Mucosa of gallbladder (tissue), 1 donor: ENCODE measurements at places on chromosomes 16 and 17.

GRCh38 chr17:51261024-51261963 lies 948 bp downstream of the UTP18 start:
- DNase-seq, result peak; percentile 47

- no peak for DNase-seq
Observed at GRCh38 chr16:88387180-88387765, 4.5 kb downstream of the ZNF469 start.

- DNase-seq, result no peak
Observed at GRCh38 chr16:53950677-53951076, 246.7 kb downstream of the FTO start.

GRCh38 chr16:48885471-48885870 lies 275.5 kb upstream of the N4BP1 start:
- DNase-seq, result no peak

DNA sequence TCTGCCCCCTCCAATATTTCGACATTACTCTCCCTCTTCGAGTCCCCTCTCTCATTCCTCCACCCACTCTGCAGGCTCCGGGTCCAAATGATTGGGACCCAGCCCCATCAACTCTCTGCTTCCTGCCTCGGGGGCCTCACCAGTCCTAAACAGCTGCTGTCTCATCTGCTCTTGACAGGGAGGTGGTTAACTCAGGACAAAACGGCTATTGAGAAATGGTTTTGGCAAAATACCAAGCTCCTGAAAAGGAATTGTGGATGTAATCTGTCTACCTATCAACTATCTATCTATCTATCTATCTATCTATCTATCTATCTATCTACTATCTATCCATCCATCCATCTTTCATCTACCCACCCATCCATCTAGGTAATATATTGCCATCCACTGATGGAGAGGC lies 2.2 kb downstream of the CD300H start:
- no peak for DNase-seq

DNA sequence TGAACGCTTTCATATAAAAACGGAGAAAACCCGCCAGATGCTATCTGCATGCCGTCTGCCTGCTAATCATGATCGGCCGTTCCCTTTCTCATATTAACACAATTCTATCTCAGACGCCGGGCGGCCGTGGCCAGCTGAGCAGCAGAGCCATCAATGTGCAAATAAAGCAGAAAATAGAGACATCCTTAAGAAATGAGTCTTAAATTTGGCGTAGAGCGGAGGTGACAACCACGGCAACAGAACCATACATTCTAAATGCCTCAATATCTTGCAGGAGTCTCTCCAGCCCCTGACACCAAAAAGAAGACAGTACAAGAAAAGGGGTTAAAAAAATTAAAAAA lies 2.7 kb upstream of the IRX5 start:
- no peak for DNase-seq

DNA sequence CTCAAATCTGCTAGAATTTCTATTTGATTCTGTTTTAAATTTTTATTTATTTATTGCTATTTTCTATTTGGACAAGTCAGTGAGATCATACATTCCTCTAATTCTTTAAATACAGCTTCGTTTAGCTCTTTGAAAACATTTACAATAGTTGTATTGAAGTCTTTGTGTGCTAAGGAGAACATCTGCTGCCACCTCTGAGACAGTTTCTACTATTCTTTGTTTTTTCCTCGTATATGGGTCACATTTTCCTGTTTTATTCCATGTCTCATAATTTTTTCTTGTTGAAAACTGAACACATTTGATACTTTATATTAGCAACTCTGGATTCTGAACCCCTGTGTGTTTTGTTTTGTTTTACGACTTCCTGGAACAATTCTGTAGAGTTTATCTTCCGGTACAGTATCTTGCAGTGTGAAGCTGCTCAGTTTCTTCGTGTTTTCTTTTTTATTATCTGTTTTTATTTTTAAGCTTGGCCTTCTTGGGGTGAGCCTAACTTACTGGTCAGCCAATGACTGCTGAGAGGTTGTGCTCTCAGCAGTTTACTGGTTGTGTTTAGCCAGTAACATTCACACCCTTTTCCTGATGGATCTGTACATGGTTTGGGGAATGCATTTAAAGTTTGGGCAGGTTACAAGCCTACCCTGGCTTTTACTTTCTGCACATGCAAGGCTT lies 99.0 kb downstream of the CA4 start:
- no peak for DNase-seq

DNA sequence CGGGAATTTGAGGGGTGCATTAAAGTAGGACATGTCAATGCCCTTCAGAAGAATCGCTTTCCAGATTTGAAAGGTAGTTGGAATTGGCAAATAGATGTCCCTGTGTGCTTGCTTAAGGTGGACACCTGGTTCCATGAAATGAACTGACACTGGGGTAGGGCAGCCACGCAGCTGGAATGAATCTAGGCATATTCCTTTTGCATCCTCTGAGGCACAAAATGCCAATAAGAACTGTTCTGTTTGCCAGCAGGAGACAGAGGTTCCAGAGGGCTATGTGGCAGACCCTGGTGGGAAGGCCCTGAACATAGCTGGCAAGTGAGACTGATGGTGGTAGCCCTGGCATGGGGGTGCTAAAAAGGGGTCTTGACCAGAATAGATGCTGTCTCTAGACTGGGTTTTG lies 61.5 kb downstream of the SLC6A2 start:
- DNase-seq, result no peak

- DNase-seq, result no peak
Observed at GRCh38 chr17:49132699-49133364, at the start of gene B4GALNT2. Gene B4GALNT2, plus strand, starts transcription at chr17:49132769. Its CDS starts 24 bp downstream, at chr17:49132793.

- DNase-seq, result no peak
Observed at GRCh38 chr16:1550069-1550468, 16.6 kb downstream of the TMEM204 start.

GRCh38 chr16:88686062-88686438 lies 257 bp downstream of the SNAI3 start:
- no peak for DNase-seq

DNA sequence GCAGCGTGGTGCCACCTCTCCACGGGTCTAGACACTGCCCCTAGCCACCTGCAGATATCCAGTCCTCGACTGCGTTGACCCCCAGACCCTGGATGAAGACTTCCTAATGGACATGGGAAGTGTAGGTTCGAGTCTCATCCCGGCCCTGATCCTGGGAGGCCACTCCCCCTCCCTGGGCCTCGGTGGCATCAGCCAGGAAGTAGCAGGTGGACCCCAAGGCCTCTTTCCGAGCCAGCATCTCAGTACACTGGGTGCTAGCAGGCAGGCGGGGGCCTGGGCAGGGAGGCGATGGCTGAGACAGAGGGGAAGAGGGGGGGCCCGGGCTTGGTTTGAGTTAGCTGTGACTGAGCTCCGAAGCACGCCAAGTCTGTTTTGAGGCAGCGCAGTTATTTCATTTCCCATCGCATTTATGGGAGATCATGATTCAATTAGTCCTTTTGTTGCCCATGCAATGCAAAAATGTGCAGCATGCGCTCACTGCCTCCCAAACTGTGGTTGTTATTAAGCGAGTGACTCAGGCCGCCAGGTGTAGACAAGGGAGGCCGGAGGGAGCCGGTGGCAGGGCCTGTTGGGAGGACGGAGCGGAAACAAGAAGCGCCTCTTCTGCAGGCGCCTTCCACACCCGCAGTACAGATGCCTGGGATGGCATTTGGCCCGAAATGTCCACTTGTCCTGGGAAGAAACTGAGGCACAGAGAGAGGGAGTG lies 25.3 kb upstream of the ZNF469 start:
- DNase-seq, result no peak

DNA sequence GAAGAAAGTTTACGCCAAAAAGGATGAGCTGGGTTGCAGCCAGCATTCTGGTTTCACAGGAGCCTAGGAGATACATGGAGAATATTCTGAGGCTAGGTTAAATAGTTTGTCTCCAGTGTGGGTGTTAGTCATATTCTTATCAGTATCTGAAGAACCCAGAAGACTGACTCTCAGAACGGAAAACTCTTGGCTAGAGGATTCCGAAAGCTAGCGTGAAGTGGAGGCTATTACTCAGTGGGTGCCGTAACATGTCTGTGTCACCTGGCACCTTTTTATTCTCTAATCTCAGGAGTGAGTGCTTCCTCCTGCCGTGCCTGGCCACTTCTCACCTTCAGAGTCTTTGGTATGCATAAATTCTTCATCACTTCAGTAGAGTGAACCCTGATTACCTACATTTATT lies 199.5 kb downstream of the WWOX start:
- no peak for DNase-seq

- DNase-seq, result peak; percentile 67
Observed at GRCh38 chr17:57938061-57938502, 17.1 kb downstream of the CUEDC1 start.

DNA sequence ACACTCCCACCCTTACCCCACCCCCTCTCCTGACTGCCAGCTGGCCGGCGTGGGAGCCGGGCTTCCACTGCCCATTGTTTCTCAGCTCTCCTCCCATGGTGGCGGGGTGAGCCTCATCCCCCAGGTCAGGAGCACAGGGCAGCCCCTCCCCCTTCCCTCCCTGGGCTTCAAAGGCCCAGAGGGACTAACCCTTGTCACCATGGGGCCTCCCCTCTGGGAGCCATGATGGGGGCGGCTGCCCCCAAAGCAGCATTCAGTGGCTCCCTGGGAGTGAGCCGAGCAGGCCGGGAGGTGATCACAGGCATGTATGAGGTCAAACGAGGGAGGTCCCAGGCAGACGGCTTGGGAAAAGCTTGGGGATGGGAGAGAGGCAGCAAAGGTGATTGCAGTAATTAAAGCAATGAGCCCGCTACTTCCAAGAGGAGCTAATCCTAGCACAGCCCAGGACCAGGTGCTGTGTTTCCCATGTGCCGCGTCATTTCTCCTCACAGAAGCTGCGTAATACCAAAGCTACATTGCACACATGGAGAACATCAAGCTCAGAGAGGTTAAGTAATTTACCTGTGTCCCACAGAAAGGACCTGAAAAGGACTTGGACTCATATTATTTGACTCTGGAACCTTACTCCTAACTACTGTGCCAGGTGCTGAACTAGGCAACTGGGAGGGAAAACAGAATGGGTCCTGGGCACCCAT lies 24.5 kb downstream of the CDK5RAP3 start:
- DNase-seq, result no peak

- no peak for DNase-seq
Observed at GRCh38 chr16:73315645-73316044, 267.7 kb upstream of the ZFHX3 start.

GRCh38 chr17:61261001-61261637 lies 138.5 kb upstream of the TBX2 start:
- DNase-seq, result no peak

DNA sequence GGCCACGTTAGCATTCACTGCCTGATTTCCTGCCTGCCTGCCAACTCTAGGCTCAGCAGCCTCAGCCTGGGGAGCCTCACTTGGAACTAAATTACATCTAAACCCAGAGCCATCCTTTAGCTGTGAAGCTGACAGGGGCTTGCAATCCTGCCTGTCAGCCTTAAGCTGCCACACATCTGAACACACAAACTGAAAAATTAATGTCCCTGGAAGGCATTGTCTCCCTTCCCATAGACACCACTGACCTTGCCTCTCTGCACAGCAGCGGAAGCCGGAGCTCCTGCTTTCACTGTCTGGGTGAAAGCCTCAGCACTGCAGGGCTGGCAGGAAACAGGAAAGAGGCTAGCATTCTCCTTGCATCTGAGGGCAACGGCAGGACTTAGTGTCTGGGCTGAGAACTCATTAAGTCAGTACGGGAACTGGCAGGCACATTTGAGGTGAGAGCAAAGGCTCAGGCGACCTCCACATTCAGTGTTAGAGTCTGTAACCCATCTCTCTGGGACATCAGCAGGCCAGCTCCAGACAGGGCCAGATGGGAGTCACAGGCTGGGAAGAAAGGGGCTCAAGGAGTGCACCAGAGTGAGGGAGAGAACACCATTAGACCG lies 452.4 kb upstream of the C16orf82 start:
- no peak for DNase-seq

GRCh38 chr16:82360024-82360783 lies 190.2 kb upstream of the MPHOSPH6 start:
- no peak for DNase-seq

- no peak for DNase-seq
Observed at GRCh38 chr16:24978370-24978914, 36.7 kb downstream of the ARHGAP17 start.

- no peak for DNase-seq
Observed at GRCh38 chr16:63928421-63928820, 1193.4 kb downstream of the CDH11 start.

DNA sequence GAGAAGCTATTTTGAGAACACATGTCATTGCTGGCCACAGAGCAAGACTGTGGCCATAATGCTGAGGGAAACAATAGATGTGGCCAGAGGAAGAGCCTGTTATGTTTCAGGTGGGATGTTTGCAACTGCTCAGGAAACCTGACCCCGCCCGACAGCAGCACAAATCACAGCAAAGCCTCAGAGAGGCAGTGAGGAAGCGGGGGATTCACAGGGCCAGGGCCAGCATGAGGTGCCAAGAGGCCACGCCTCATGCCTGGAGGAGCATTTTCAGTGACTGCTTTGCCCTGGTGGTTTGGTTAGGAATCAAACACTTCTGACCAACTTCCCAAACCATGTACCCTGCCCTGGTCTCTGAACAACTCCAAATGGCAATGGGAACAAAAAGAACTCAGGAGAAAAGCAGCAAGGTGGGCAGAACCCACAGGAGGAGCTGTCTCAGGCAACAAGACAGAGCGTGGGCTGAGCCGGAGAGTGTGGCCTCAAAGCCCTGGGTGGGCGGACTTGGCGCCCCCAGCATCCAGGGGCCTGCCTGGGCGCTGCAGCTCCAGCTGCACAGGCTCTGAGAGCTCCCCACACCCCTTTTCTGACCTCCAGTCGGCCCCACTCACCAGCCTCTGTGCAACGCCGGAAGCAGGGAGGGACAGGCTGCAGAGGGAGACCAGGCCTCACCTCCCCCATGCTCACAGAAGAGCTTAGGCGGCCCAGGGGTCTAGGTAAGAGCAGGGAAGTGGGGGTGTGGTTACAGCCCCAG lies 20.6 kb downstream of the HIC1 start:
- DNase-seq, result no peak

DNA sequence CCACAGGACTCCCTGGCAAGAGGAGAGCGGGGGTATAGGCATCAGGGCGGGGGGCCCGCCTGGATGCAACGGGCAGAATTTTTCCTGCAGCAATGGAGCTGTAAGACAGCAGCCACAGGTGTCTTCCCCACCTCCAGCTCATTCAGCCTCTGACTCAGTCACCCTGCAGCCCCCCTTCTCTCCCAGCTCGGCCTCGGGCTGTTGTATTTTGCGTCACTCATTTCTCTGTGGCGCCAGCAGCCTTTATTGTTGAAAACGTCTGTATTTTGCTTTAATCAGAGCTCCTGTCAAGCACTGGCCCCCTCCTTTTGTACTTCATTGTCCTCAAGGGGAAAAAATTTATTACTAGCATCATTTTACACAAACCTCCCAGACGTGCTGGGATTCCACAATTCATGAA lies 117.7 kb downstream of the WSCD1 start:
- DNase-seq, result no peak

DNA sequence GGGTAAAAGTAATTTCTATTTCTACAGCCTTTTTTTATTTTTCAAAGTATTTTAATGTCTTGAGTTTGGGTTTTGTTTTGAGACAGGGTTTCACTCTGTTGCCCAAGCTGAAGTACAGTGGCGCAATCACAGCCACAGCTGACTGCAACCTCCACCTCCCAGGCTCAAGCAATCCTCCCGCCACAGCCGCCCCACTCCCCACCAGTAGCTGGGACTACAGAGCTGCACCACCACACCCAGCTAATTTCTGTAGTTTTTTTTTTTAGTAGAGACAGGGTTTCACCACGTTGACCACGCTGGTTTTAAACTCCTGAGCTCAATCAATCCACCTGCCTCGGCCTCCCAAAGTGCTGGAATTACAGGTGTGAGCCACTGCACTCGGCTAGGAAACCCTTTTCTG lies 44.0 kb downstream of the TUBD1 start:
- DNase-seq, result no peak

- no peak for DNase-seq
Observed at GRCh38 chr16:9068886-9069285, 22.6 kb upstream of the HAPSTR1 start.

GRCh38 chr17:4527134-4527533 lies 28.1 kb downstream of the MYBBP1A start:
- DNase-seq, result no peak
